ENCODE measurements at places on chromosomes 6 and 20. TPM values are rescaled to one million over a fixed set of nuclear protein-coding genes. Genes with fewer than 3 reads are reported as not detected.

GRCh38 chr6:168192195-168192900 is 113.3 kb upstream of the FRMD1 start:
- no peak for DNase-seq

The APOBEC2 gene
- not detected for total RNA-seq

DNA sequence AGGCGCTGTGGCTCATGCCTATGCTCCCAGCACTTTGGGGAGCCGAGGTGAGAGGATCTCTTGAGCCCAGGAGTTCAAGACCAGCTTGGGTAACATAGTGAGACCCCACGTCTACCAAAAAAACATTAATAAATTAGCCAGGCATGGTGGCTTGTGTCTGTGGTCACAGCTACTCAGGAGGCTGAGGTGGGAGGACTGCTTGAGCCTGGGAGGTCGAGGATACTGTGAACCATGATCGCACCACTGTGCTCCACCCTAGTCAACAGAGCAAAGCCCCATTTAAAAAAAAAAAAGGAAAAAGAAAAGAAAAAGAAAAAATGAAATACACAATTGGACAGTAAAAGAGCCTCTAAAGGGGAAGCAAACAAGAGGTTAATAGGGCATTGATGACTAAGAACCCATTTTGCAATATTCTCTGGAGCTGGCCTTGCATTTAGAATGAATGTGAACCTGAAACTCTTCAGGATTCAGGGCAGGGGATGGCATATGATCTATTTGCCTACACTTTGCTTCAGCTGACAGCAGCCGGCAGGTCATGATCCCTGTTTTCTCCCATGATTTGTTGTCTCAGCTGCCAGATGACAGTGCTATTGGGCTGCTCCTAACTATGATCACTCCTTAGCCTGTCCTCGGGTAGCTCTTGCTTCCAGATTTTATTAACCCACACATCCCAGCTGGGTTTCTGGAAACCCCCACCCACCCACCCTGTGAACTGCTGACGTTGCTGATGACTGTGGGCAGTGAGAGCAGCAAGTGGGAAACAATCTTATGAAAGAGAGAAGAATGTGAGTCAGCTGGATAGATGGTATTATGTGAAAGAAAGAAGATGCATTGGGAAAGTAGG is 83.8 kb upstream of the ELOVL5 start:
- no peak for DNase-seq

The CTAGE9 gene
- not detected for total RNA-seq

The GRIK2 gene
- total RNA-seq, result not detected

DNA sequence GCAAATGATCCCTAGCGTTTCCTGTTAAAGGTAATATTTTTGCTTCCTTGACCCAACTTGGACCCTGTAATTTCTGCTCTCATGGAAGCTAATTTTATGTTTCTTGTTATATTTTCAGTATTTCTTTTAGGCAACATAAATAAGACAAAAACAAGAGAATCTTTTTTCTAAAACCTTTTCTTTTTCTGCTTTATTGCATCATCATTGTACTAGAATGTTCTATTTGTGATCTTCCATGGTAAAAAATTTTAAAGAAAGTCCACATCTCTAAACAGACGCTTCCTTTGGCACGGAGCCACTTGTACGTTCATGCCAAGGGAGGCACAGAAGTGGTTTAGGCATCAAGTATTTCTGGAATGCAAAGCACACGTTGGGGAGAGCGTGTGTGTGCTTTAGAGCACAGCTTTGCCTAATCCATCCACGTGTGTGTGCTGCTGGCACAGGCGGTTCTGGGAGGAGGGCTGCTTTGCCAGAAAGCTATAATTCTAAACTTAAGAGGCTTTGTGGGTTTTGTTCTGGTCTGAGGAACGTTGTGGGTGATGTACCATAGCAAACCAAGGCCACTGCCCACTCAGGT is 98.3 kb downstream of the SASH1 start:
- no peak for DNase-seq

GRCh38 chr6:45398075-45398813 is 20.5 kb upstream of the SUPT3H start:
- DNase-seq, result no peak

DNA sequence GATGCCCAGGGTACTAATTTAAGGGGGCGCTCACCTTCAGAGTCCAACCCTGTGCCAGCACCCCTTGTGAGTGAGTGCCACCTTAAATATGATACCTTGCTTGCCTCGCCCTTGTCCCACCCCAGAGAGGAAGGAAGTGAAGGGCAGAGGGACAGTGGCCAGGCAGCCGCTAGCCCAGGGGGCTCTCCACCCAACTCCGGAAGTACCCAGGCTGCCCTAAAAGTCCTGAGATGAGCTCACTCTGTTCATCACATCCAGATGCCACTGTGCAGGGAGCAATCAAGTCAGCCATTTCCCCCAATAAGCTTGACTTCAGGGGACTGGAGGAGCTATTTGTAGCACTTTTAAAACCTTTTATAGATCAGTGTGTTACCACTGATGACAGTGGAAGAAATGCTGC is 25.0 kb upstream of the STX16 start:
- DNase-seq, result no peak

GRCh38 chr6:33276864-33277662 is at the start of gene B3GALT4:
Gene B3GALT4 (plus strand): TSS chr6:33277123. CDS start chr6:33277420, 297 bp downstream.
- peak; percentile 49 for DNase-seq

DNA sequence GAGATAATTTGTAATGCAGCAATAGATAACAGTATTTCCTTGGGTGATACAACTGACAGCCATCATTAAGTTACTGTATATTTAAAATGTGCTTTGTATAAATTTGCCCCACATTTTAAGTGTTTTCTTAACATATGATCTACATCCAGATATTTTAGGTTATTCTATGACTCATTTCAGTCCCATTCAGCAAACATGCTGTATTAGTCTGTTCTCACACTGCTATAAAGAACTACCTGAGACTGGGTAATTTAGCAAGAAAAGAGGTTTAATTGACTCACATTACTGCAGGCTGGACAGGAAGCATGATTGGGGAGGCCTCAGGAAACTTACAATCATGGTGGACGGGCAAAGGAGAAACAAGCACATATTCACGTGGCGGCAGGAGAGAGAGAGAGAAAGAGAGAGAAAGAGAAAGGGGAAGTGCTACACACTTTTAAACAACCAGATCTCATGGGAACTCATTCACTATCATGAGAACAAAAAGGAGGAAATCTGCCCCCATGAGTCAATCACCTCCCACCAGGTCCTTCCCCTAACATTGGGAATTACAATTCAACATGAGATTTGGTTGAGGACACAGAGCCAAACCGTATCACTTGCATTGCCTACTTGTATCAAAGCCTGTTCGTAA is 9.6 kb upstream of the CHD6 start:
- no peak for DNase-seq

The ADGRF4 gene
- not detected for total RNA-seq

- no peak for DNase-seq
Observed at GRCh38 chr20:22387452-22387851, 196.9 kb downstream of the FOXA2 start.

The ANKRD66 gene
- not detected for total RNA-seq

- no peak for DNase-seq
Observed at GRCh38 chr6:6651335-6651734, 62.8 kb downstream of the LY86 start.

DNA sequence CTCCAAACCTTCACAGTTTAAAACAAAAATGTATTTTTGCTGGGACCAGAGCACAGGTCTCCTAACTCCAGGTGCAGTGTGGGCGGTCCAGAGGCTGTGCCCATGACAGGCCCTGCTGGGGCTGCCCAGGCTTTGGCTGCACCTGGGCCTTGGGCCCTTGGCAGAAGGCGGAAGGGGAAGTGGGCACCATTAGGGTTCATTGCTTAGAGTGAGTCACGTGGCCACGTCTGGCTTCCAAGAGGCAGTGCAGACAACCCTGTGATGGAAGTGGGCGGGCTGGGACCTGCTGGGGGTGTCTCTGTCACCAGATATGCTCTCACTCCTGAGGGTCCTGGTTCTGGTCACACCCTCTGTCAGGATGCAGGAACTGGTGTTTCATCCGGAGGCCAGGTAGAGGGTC is 302.2 kb downstream of the QKI start:
- DNase-seq, result no peak

The KCNK16 gene
- not detected for total RNA-seq

The HTR1E gene
- not detected for total RNA-seq

DNA sequence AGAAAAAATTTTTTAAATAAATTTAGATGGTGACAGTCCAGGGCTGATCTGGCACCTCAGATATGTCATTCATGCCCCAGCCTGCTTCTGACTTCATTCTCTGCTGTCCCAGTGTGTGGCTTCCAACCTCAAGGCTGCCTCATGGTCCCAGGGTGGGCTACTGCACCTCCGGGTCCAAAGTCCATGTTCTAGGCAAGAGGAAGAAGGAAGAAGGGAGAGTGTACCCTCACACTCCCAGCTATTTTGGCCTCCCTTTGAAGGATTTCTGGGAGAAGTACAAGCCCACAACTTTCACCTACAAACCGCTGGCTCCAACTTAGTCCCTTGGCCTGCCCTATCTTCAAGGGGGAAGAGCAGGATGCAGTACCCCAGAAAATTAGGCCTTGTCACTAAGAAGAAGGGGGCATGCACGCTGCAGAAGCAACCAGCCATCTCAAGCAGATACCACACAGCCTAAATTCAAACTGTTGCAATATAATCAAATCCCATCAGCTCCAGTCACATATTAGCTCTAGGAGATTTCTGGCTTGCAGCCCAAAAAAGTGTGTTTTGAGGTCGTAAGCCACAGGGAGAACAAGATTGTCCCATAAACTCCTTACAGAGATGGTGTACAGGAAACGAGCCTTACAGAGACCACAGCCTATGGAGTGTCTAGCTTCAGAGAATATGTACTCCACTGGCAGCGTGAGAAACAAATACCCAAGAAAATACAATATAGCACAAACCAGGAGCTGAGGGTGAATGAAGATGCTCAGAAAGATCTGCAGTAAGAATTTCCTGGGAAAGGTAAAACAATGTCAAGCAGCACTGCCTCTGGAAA is 906 bp upstream of the BTN3A2 start:
- DNase-seq, result peak; percentile 17

DNA sequence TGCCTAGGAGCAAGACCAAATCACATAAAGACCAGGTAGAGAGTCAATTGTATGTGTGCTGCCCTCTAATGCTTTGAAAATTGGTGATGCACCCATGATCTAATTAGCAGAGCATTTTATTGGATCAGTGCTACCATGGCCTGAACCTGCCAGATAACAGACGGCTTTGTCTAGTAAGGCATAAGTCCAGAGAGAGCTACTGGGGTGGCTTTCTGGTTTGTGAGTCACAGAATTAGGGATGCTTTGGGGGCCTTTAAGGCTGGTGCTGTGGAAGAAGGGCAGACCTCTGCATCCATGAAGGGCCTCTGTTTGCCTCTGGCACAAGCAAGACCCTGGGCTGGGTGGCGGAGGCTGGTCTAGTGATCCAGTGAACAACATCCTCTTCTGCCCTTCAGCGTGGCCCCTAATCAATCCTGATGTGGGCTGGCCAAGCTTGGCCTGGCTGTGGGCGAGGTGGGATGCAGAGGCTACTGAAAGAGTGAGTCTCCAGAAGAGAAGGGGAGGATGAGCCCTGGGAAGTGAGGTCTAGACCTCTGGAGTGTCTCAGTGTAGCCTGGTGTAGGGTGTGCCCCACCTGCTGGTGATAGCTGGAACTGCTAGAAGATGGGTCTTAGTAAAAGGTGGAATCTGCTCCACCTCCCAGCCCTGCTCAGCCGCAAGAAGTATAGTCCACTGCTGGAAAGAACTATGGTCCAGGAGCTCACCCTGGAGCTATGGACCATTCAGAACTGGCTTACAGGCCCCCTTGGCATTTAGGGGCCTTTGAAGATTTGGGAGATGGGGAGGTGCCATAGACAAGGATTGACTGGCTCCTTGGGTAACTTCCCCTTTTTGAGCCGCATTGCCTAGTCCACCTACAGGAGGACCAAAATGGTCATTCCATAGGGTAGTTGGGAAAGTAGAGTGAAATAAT is 36.7 kb upstream of the AAR2 start:
- DNase-seq, result no peak

The FAXC gene
- total RNA-seq, result not detected

DNA sequence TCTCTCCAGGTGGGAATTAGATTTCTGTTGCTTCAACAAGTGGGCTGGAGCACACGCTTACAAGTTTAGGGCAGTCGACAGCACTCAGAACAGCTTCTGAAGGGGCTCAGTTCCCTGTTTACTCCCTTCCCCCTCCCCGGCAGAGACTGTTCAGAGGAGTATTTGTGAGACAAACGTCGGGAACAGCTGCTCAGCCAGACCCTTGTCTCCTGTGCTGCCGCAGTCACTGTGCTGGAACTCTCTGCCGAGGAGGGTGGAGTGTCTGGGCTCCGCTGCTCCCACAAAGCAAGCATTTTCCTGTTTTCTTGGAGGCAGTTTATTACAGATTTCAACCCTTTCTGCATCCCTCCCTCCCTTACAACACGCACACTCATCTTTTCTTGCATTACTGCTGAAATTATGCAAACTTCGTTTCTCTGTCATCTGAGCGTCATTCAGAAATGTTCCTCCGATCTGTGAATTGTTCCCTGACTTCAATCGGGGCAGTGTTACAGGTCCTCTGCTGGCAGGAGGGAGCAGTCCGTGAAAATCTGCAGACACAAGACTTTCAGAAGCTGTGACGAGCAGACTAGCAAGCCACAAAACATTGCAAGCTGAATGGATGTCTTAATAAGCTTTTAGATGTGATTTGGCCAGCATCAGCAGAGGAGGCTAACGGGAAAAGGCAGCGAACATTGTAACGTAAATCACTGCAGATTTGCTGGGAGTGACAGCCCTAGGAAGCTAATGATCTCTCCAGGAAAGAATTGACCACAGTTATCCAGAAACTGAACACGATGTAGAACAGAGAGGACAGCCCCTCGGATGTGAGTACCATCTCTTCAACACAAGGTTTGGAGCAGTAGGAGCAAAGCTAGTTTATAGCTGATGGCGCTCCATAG is 76.2 kb downstream of the LYRM2 start:
- DNase-seq, result no peak

DNA sequence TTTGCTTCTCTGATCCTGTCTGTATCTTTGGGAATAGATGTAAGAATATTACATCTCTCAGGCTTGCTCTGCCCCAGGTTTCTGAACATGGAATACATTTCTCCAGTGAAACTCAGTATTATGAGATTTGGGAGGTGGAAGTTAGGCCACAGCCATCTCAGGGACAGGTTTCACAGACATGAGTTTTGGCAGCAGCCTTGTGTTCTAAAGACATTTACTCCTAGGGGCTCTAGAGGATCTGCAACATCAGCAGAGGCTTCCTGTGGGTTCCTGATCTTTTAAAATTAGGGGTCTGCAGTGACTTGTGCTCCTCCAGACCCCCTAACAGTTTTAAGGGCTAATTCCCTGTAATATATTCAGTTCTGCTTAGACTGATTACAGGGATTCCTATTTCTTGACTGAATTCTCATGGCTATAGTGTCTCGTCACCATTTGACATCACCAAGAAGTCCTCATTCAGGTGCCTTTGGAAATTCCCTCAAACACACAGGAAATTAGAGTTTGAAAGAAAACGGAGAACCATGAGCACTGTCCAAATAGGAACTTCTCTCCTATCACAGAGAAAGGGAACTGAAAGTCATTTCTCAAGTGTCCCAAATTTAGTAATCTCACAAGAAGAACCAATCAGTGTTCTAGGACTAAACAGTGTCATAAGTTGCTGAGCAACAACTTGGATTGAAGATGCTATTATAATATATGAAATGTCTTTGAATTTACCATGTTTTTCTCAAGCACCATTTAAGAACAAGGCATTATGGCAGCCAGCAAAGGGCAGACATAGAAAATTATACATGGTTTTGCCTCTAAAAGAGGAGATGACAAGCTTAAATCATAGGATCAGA is 2.5 kb upstream of the HLA-DRA start:
- DNase-seq, result peak; percentile 95

GRCh38 chr6:21769968-21770367 is 176.4 kb downstream of the SOX4 start:
- no peak for DNase-seq

The RAD21L1 gene
- not detected for total RNA-seq

The BFSP1 gene
- 0.13 TPM for total RNA-seq
